Muscle of back (tissue), 13 donors: ENCODE measurements at places on chromosomes 12 and 14. TPM values are rescaled to one million over a fixed set of nuclear protein-coding genes. Genes with fewer than 3 reads are reported as not detected.

The CCDC196 gene
- polyA plus RNA-seq = not detected

The DLK1 gene
- 2,116 TPM for polyA plus RNA-seq

The ACYP1 gene
- 12.7 TPM for polyA plus RNA-seq

The RNASE1 gene
- 142 TPM for polyA plus RNA-seq

The PTGER2 gene
- 0.87 TPM for polyA plus RNA-seq

The CLEC4A gene
- 0.87 TPM for polyA plus RNA-seq

The RNASE7 gene
- polyA plus RNA-seq = not detected

The CLEC9A gene
- polyA plus RNA-seq = 0.39 TPM

The FIGNL2 gene
- 0.74 TPM for polyA plus RNA-seq

The HOTAIR gene
- 0.52 TPM for polyA plus RNA-seq

The SERPINA9 gene
- polyA plus RNA-seq = not detected

The CAPZA3 gene
- not detected for polyA plus RNA-seq

The CELA1 gene
- not detected for polyA plus RNA-seq

The IQSEC3 gene
- polyA plus RNA-seq = 2.3 TPM

The METTL3 gene
- 52.7 TPM for polyA plus RNA-seq

The SCARB1 gene
- polyA plus RNA-seq = 25.4 TPM

GRCh38 chr14:69654116-69654515, 42.7 kb downstream of the SUSD6 start:
- DNase-seq = no peak

GRCh38 chr12:32493282-32493681, 93.9 kb downstream of the FGD4 start:
- DNase-seq = no peak

DNA sequence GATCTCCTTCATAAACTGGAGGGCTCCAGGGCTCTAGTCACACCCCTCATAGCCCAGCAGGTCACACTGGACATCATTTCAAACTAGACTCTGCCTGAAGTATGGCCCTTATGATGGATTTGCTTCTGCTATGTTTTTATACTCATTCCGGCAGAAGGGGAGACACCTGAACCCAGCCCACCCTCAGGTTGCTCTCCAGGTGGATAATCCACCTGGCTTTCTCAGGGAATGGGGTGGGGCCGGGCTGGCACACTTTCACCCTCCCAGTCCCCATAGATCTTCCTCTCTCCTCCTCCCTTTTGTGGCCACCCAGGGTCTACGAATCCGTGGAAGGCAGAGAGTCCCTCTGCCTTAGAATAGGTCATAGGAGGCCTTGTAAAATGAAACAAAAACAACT, 9.8 kb upstream of the KRT73 start:
- DNase-seq = no peak

- no peak for DNase-seq
Observed at GRCh38 chr12:72094490-72094889, 155.8 kb downstream of the TPH2 start.

GRCh38 chr14:94058128-94058673, 22.8 kb downstream of the DDX24 start:
- DNase-seq = no peak

GRCh38 chr14:65854215-65854614, 441.7 kb downstream of the FUT8 start:
- DNase-seq = no peak

GRCh38 chr14:50007123-50007903, 109.1 kb downstream of the VCPKMT start:
- no peak for DNase-seq

GRCh38 chr12:6084261-6084968, 40.1 kb downstream of the VWF start:
- peak; percentile 40 for DNase-seq

GRCh38 chr12:113935459-113935858, 30.7 kb downstream of the RBM19 start:
- no peak for DNase-seq

GRCh38 chr12:69534389-69534822, 50.9 kb upstream of the CCT2 start:
- peak; percentile 87 for DNase-seq

DNA sequence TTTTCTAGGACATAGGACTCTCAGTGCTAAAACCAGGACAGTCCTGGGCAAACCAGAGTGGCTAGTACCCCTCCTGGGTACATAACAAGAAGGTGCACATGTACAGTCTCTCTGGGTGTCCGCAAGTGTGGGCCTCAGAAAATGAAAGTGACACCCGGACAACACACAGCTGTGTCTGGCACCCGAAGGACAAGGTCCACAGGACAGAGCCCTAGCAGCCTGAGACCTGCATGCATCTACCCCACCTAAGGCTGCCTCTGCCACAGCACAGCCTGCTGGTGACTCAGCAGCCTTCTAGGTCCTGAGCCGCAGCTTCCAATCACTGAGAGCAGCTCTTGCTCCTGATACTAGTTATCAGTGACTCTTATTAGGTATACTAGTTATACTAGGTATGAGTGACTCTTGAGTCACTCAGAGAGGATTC, 784.1 kb upstream of the TBX3 start:
- no peak for DNase-seq

DNA sequence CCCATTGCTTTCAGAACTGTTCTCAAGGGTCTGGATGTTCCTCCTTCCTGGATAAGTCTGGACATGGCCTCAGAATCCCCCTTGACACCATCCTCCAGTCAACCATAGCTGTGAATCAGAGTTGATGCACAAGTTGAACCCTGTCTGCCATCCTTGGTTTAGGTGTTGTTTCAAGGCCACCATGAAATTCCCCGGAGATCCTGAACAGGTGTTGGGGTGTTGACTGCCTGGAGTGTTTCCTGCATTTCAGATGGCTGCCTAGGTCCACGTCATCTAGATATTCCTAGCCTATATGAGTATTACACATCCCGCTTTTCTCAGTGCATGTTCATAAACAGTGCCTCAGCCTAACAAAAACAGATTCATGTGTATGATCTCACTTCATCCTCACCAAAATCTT, 86.7 kb upstream of the PWP1 start:
- no peak for DNase-seq

DNA sequence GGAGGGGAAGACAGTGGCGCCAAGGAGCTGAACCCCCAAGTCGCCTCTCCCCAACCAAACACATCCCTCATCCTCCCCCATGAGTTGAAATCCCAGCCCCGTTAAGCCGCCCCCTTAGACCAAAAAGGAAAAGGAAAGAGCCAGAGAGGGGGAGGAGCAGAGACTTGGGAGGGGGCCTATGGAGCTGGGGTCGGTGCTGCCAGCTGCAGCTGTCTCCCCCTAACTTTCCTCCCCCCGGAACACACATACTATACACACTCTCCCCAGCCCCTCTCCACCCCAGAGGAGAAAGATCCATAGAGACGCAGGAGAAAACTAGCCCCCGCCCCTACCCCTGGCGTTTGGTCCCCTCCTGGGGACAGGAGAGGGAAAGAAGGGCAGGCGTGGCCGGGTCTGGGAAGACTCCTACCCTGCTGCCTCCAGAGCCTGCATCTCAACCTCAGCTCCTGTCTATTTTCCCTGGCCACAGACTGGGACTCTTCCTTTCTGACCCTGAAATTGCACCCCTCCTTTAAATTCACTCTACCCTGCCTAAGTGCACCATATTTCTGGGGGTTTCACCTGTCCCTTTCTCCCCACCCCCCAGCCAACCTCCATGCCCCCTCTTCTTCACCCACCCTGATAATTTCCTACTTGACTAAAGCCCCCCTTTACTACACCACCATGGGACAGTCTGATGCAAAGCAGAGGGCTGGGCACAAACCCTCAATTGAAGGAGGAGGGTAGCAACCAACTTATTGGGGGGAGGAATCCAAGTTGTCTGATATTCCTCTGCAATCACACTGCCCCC, 1.7 kb upstream of the HOXC9 start:
- no peak for DNase-seq

DNA sequence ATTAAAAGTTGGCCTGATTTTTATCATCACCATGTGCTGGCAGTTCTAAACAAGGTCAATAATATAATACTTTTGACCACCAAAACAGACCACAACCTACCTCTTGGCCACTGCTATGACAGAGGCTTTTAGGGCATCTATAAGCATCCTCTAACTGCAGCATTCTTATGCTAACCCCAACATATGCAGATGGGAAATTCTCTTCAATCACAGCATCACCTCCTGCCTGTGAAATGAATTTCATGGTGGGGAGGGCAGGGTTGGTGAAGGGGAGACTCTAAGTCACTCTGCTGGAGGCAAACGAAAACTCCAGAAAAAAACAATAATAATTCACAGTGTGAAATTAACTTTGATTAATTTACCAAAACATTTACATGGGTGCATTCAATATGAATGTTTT, 78.8 kb upstream of the FAR2 start:
- DNase-seq = no peak

GRCh38 chr12:6928022-6928702, 403 bp downstream of the ATN1 start:
- no peak for DNase-seq

- DNase-seq = no peak
Observed at GRCh38 chr14:104680806-104681688, 8.4 kb upstream of the INF2 start.

GRCh38 chr14:94636744-94637412, 24.7 kb downstream of the SERPINA3 start:
- no peak for DNase-seq

DNA sequence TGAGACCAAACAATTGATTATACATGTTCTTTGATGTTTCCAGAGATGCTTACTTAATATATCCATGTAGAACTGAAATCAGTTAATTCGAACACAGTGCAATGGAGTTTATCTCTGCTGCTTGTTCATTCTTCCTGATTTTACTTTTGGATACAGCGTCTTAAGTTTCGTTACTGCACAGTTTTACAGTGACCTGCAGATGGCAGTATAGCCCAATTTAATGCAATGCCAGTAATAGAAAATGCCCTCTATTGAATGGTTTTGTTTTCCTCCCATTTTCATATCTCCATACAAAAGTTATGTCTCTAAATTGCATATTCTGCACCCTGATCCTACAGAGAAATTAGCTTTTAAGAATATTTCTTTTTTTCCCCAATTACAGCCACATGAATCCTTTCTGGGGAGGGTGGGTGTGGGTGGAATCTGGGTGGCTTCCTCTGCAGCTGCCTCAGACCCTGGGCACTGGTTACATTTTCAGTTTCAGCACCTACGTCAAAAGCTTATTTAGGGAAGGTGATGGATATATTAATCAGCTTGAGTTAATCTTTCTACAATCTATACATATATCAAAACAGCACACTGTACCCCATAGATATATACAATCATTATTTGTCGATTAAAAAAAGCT, 101.1 kb upstream of the DCD start:
- DNase-seq = peak; percentile 51

- no peak for DNase-seq
Observed at GRCh38 chr14:101367421-101368261, 193.7 kb upstream of the DIO3 start.

DNA sequence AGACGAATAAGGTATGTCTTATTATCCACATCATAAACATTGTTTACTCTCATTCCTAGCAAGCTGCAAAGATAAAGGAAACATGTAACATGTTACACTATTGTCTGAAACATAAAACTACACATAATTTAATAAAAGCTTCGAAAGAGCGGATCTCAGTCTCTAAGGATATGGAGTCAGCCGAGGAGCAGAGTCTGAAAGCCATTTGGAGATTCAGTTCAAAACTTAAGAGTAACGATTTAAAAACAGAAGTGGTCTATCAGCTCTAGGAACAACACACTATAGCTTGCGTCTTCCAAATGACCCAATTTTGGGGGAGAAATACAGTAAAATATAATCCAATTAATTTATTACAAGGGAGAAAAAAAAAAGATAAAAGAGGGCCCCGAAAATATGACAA, 775 bp downstream of the NEMF start:
- DNase-seq = no peak

DNA sequence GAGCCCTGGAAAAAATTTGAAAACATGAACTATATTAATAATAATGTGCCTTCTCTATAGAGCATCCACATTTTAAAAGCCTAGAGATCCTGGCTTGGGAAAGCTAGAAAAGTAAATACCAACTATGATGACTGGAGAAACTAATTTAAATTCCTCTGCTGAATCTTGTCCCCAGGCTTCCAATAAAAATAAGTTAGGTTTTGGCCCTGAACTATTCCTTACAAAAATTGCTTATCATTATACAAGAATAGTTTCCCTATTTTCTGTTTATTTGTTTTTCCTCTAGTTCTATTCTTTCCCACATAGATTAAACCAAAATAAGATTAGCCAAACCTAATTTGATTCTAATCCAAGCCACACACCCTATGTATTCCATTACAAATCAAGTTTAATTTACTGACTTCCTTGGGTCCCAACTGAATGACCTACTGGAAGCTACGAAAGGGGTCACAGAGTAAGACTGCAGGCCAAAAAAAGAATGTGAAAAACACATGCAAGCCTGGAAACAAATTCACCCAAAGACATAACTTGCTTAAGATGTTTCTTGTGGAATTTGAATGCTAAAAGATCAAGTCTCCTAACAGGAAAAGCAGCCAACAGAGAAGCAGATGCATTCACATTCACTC, 133.0 kb downstream of the PAWR start:
- peak; percentile 64 for DNase-seq

GRCh38 chr14:91392623-91393303, 24.9 kb downstream of the CCDC88C start:
- DNase-seq = no peak

DNA sequence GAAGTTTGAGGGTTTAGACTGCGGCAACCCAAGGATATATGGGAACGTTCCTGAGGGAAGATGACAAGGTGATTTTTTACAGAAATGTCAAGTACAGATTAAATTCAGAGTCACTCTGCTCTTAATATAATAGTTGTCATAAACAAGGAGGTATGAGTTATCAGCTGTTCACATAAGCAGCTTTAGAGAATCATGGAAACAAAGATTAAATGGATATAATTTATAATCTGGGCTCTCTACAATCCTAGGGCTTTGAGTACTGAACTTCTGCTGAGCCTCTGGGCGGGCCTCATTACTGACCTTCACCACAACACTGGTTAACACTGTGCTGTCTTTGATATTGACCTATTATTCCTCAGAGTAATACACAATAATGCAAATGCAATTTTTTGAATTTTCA, 577.8 kb downstream of the RPS29 start:
- no peak for DNase-seq

GRCh38 chr14:106844608-106845285, 1318.4 kb downstream of the TMEM121 start:
- no peak for DNase-seq

GRCh38 chr12:47504775-47505446, 200.9 kb downstream of the RPAP3 start:
- DNase-seq = no peak

DNA sequence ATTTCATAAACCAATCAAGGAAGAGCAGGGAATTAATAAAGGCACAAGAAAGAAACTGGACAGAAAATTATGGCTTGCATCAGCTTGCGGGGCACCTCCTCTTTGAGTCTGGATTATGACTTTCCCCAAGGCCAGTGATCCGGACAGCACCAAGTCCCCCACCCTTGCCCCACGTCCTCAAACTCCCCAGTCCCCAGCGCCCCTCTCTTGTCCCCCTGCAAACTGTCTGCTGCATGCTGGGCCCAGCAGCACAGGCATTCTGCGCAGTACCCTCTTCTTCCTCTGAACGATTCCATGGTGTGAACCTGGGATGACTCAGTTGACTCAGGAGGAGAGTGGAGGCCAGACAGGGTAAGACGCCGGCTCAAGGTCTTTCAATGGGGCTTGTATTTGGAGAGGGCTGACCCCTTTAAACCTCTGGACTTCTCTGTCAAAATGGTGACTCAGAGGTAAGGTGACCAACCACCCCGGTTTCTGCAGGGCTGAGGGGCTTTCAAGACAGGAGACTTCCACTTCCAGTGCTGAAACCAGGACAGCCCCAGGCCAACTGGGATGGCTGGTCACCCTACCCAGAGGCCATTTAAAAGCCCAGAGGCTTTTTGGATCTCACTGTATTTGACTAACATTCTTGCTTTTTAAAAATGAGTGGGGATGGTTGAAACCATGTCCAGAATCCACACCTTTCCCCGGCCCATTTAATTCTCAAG, 13.5 kb downstream of the C14orf132 start:
- DNase-seq = no peak
